ENCODE measurements at places on chromosomes 2 and 18. TPM values are rescaled to one million over a fixed set of nuclear protein-coding genes. Genes with fewer than 3 reads are reported as not detected.

The FSHR gene
- polyA plus RNA-seq: not detected

The NCOA1 gene
- 16.0 TPM for polyA plus RNA-seq

The ANAPC1 gene
- polyA plus RNA-seq: 28.2 TPM

The SLC9A4 gene
- polyA plus RNA-seq: not detected

The EPAS1 gene
- polyA plus RNA-seq: 312 TPM

The RNF149 gene
- 24.3 TPM for polyA plus RNA-seq

Data from BJ (cell line).